ENCODE measurements at places on chromosomes 5 and 9.

GRCh38 chr9:100679834-100680233 is 102.0 kb downstream of the CAVIN4 start:
- DNase-seq, result no peak

GRCh38 chr5:157718519-157718918 is 12.7 kb upstream of the THG1L start:
- DNase-seq, result peak; percentile 31

DNA sequence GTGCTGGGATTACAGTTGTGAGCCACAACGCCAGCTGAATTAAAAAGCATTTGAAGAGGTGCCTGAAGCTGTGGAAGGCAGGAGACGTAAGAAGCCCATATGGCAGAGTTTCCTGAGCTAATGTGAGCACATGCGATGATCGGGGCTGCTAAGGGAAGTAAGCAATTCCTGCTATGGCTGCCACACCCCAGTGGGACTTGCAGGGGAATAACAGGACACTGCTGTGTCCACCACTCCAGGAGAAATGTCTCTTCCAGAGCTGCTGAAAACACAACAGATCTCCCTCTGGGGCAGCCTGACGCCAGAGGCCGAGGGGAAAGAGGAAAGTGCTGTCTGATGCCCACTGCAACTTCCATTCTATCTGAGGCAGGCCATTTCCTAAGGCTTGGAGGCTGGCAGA is 46.2 kb upstream of the ANKRD55 start:
- no peak for DNase-seq

- DNase-seq, result no peak
Observed at GRCh38 chr5:142211918-142212317, 103.3 kb downstream of the NDFIP1 start.

DNA sequence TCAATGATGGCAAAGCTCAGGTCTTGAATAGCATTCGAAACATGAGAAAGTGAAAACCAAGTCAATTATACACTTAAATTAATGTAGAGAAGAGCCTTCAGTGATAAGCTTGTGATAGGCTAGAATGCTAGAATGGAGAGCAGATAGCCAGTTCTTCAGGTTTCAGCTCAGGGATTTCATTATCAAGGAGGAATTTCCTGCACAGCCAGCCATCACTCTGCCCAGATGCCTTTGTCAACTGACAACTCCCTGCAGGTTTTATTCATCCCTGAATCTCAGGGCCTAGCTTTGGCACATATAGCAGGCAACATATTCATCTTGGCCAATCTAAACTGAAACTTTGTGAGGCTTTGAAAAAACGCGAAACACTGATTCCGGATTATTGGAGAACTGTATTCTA is 199.3 kb upstream of the CDH6 start:
- no peak for DNase-seq

DNA sequence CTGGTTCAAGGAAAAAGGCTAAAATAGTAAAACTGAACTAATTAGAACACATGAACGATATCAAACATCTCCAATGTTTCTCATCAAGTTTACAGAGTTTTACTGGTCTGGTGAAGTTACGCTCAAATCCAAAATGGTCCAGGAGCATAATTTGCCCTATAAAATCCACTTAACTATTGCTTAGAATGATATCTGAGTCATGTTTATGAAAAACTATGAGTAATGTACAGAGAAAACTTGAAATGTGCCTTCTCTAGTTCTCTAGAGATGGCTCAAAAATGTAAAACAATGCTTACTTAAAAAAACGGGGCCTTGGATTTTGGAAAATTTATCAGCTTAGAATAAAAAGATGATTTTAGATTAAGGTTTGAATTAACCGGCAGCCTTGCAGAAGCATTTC is 108.1 kb downstream of the FBXW11 start:
- no peak for DNase-seq

GRCh38 chr5:174420651-174421407 is 303.6 kb upstream of the MSX2 start:
- no peak for DNase-seq

GRCh38 chr5:168570490-168571328 is 8.5 kb downstream of the PANK3 start:
- DNase-seq, result no peak

DNA sequence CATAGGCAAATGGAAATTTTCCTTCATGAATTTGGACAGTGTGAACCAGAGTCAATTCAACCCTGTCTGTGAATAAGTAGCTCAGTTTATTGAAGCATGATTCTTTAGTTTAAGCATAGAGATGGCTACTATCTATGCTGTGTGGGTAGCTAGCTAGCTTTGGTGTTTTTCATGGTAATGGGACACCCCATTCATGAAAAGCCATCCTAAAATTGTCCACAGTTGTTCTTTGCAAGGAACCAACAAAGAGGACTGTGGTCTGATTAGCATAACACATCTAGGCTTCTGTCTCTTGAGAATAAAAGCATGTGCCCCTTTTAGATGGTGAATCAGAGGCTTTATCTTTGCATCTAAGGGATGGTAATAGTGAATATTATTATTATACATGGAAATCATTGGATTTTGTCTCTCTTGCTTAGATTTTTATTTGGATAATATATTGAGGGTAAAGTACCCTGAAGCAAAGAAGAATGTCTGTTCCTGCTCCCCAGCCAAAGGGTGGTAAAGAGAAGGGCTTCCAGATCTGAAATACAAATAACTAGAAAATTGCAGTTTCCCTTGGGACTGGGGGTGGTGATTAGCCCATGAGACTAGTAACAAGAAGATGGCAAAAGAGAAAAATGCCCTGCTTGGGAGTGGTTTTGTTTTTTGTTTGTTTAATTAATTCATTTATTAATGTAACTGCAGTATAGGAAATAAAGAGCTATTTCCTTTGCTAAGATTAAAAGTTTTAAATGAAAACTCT is 624.2 kb upstream of the ZNF608 start:
- DNase-seq, result no peak

DNA sequence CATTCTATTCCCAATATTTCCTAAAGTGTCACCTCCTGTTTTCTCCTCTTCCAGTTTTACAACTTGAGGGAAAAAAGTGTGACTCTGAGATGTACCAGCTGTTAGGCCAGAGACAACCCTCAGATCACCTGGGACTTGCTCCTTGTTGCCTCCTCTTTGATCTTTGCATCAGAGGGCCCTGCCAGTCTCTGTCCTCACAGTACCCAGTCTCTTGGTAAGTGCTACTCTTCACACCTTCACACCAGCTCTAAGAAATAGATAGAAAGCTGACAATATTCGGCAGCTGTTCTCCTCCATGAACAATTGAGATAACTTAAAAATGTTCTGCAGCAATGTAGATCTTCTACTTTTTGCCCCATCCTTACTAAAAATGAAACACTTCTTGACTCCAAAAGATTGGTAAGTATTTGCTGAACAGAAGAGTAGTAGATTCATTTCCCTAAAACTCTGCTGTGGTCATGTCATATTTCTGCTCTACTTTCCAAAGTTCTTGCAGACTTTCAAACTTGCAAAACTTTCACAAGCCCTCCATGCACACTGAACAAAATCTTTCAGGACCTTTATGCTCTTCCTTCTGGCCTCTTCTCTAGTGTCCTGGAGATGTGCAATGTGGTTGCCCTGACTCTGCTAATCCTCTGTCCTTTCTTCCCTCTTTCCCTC is 188.6 kb downstream of the SNX18 start:
- DNase-seq, result no peak

GRCh38 chr9:37486256-37486615 is 488 bp downstream of the POLR1E start:
- DNase-seq, result no peak

GRCh38 chr9:69527454-69527853 is 144.7 kb downstream of the APBA1 start:
- no peak for DNase-seq

DNA sequence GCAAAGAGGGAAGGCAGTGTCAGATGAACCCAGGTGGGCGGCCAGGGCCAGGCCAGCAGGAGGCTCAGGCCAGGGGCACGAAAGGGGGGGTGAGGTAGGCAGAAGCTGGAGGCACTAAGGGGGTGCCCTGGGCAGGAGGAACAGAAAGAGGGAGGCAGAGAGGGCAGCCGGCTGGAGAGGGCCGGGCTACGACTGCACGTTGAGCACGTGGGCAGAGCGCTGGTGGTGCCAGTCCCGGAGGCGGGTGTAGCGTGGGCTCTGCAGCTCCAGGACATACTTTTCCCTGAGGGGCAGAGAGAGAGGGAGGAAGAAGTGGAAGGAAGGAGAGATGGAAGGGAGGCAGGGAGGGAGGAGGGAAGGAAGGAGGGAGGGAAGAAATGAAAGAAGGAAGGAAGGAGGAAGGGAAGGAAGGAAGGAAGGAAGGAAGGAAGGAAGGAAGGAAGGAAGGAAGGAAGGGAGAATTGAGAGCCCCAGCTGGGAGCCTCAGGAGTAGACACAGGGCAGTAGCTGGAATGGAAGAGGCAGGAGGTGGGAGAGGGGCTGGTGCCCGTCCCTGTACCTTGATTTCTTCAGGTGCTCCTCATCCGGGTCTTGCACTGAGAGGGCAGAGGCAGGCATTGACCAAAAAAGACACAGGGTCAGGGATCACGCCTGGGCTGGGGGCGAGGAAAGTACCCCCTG is 7.0 kb downstream of the PDLIM7 start:
- peak; percentile 35 for DNase-seq

DNA sequence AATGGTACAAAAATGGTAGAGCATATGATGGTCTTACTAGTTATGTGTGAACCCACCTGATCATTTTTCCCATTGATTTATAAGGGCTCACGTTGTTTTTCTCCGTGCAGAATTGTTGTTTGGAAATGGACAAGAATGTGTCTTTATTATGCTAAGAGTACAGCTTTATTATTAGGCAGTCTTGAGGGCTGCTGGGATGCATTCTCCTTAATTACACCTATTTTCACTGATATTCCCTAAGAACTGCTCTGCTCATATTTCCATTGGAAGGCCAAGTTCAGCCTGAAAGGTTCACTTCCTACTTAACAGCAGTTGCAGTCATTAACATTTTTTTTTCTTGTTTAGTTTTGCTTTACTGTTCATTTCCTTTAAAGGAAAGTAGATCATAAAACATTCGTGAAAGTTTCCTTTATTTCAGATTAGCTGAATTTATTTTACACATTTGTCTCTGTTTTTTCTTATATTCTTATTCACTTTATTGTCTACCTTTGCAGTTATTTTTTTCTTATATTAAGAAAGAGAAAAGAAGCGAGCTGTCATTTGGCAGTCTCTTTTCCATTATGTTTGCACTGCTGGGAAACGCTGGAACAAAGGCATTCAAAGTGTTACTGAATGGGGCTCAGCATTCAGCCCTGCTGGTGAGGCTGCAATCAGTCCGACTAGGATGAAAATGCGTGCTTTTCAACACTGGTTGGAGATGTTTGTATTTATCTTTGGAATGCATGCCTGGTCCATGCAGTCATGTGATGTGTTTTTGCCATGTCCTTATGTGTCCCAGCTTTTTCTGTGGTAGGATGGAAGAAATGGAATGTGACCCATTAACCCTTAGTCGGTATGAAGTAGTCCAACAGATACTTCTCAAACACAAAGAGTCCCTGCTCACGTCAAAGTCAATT is 602.7 kb upstream of the ZNF608 start:
- no peak for DNase-seq

- DNase-seq, result no peak
Observed at GRCh38 chr5:121292664-121293063, 559.0 kb upstream of the FTMT start.

DNA sequence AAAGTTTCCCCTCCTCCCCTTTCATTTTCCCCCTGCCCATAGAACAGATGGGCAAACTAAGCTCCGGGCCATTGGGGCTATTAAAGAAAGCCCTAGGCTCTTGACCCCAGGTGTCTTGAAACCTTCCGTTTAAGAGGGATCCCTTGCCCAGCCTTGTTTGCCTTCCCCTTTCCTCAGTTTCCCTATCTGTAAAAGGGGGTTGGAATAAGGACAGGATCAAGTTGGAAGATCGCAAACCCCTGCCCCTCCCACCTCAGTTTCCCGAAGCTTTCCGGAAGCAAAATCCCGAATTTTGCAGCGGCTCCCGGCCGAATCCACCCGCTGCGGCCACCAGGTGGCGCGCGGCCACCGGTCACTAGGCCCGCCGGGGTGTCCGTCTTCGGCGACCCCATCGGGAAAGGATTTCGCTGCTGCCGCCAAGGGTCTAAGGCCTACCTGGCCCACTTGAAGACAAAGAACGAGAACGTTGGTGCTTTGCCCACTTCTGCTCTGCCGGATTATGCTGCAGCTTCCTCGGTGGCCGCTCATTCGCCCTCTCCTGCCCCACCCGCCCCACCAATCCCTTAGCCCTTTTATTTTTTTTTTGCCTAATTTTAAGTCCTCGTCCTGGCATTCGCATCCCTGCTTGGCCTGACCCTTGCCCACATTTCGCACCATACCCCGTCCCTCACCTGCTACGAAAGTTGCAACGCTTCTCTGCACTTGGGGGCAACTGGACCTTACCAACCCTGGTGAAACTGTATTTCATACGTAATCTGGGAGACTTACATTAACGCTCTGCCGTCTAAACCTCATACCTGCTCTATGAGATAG is 962 bp upstream of the NR6A1 start:
- peak; percentile 61 for DNase-seq

GRCh38 chr5:108858959-108859358 is 111.3 kb downstream of the FER start:
- peak; percentile 58 for DNase-seq

GRCh38 chr9:7816021-7816420 is 16.4 kb upstream of the DMAC1 start:
- no peak for DNase-seq

DNA sequence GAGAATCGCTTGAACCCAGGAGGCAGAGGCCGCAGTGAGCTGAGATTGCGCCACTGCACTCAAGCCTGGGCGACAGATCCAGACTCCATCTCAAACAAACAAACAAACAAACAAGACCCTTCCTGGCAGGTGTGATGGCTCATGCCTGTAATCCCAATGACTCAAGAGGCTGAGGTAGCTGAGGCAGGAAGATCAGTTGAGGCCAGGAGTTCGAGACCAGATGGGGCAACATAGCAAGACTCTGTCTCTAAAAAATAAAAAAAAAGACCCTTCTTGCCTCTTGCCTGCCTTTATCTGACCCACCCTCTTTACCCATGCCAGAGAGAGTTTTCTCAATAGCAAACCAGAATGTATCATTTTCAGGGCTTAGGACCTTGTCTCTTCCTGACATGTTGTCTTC is 8.8 kb upstream of the PANK3 start:
- no peak for DNase-seq
